NCI-H1436 treated with DMSO at 0.1 percent for 48 hours (cell line): ENCODE measurements at places on chromosomes 2 and 18.

DNA sequence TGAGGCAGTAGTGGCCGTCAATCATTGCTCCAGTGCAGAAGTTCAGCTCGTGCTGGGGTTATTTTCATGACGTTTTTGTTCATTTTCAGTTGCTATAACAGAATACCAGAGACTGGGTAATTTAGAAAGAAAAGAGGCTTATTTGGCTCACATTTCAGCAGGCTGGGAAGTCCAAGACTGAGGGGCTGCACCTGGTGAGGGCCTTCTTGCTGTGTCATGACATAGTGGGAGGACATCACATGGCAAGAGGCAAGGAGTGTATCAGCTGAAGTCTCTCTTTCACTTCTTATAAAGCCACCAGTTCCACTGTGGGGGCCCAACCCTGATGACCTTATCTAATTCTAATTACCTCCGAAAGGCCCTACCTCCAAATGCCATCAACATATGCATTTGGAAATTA is 58.0 kb upstream of the DPP10 start:
- no peak for DNase-seq

- DNase-seq: peak; percentile 43
Measured at GRCh38 chr2:209334188-209335017, 89.4 kb upstream of the MAP2 start.

DNA sequence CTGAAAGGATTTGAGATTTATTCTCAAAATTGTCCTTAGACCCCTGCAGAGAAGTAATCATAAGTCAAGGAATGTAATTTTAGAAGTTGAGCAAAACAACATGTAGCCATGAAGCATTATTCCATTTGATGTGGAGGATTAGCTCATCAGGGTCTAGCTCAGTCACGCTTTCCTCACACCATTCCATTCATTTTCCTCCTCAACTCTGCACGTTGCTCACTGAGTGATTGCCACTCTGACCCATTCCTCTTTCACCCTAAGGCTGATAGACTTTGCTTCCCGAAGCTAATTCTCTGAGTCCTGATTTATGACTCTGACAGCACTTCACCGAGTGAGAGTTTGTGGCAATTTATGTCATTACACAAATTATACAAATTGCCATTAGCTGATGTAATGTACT is 820.6 kb upstream of the PIK3C3 start:
- peak; percentile 90 for DNase-seq

DNA sequence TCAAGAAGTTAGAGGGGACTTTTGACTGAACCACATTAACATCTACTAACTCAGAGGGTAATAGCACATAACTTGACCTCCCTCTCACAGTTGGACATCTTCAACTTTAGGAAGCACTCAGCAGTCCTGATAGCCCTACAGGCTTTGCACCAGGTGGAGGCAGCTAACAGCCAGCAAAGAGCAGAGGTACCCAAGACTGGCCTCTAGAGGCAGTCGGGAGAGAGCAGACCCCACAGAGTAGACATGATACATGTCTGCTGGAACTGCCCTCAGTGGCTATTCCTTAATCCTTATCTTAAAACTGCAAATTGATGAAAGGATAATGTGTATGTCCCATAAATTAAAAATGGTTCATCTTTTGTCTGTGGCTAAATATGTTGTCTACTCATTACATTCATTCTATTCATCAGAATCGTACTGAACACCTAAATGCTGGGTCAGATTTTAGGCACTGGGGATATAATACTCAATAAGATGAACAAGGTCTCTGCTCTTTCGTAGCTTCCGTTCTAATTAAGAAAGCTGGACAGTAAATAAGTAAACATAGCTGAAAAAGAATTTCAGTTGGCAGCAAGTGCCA is 49.8 kb downstream of the CAB39 start:
- DNase-seq: no peak

DNA sequence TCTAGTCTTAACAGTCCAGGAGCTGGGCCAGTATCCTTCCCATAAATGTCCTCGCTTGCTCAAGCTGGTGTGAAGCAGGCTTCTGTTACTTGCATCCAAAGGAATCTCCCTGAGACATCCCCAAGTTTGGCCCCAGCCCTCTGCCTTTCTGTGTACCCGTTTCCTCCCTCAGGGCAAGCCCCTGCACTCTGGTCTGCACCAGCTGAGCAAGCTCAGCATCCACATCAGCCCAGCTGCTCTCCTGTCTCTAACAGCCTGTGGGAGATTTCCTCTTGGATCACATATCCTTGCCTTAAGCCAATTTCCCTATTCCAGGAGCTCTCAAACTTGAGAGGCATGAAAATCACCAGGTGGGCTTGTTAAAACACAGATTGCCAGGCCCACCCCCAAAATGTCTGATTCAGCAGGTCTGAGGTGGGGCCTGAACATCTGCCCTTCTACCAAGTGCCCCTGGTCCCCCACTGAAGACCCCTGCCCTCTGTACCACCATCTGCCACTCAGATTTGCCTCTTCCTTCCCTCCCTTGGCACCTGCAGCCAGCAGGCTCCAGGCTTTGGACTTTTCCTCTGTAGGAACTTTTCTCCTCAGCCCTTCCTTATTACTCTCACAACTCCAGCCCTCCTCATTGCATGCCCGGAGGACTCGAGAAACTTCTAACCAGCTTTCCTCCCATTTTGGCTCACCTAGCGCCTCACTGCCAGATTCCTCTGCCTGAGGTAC is 32.1 kb downstream of the REEP1 start:
- no peak for DNase-seq

- DNase-seq: no peak
Measured at GRCh38 chr18:56510108-56510507, 128.3 kb downstream of the TXNL1 start.

GRCh38 chr2:223585666-223586065 is 16.5 kb downstream of the SCG2 start:
- DNase-seq: peak; percentile 83

DNA sequence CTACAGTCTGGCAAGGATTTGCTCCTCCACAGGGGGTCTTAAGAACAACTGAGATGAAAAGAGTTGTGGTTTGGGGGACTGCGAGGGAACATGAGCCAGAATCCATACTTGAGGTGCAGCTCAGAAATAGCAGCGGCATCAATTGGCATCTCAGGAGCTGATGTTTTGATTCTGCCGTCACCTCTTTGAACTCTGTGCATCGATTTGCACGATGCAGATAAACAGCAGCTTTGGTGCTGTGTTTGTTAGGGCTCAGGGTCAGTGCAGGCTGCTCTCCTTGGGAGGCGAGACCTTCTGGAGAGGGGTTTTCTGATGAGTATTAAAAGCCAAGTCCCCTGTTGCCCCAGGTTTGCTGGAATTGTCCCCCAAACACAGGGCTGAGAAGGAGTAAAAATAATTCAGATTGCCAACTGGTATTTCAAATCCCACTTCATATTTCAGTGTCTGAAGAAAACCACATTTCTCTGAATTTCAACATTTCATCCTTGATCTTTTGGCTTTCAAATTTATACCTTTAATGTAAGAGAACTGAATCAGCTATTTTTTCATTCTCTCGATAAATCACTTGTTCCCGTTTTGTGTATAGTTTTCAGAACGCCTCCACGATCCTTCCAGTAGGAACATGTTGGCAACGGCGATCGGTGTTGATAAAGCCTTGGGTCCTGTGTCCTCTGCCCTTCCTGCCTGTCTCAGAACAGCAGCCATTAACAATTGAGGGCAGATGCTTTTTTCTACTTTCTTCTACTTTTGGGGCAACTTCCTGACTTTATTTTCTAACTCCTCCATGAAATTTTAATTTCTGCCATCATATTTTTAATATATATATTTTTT is 65.0 kb downstream of the RAB31 start:
- DNase-seq: no peak

DNA sequence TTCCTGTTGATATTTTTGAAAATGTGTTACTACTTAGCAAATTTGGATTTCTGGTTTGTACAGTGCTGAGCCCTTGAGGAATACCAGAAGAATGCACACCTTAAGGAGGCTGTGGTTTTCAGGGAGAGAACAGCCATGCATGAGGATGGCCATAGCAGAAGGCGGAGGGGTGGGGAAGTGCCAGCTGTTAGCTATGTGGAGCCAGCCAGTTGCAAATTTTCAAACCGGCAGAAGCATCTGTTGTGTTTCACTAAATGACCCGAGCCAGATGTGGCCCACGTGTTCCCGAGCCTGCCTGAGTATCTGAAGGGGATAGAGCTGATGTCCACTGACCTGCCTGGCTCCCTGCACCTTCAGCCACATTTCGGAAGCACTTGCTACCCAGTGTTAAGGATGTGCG is 16.4 kb upstream of the RBM44 start:
- no peak for DNase-seq

- DNase-seq: no peak
Measured at GRCh38 chr2:131044075-131044756, 49.0 kb downstream of the FAM168B start.

GRCh38 chr2:12490641-12491040 is 226.1 kb upstream of the TRIB2 start:
- DNase-seq: no peak

- no peak for DNase-seq
Measured at GRCh38 chr2:105403783-105404698, 5.2 kb upstream of the FHL2 start.

DNA sequence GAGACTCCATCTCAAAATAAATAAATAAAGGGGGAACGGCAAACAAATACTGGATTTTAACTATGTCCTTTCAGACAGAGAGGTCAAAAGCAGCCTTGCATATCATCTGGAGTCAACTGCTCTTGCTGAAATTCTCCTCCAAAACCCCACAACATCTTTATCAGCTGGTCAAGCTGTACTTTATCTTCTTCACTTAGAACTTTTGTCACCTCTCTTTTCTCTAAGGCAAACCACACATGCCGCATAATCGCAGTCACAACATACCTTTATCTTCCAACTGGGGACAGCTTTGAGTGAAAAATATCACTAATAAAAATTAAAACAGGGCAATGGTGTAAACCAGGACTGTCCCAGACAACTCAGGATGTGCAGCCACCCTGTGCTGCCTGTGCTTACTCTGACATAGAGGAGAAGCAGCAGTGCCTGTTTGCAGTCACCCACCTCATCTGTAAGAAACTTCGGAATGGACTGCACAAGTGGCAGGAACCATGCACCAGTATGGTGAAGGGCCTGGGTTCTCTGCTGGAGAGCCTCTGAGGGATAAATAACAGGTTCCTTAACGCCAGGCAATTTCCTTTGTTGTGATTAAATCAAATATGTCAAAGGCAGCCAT is 6.2 kb downstream of the MPPE1 start:
- no peak for DNase-seq

GRCh38 chr18:74731097-74731496 is 133.4 kb downstream of the ZNF407 start:
- DNase-seq: no peak

DNA sequence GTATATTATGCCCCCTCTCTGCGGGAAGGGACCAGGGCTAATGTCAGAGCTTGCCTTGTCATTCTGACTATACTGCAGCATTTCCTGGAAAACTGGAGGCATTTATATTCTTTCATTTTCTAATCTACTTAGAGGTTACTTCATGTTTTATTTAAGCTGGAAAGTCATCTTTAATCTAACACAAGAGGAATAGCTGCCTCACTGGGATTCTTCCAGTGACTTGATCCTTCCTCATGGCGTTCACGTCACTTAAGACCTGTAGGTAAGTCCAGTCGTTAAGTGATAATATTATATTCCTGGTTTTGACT is 727.6 kb upstream of the DDX18 start:
- DNase-seq: no peak
